Activated naive CD4-positive, alpha-beta T cell treated with anti-CD3 and anti-CD28 coated beads, Interleukin-2, amount 10 ng/mL, durations not matched to agents 5 hours and 36 hours (primary cell): ENCODE measurements at places on chromosomes 2 and 18. TPM values are rescaled to one million over a fixed set of nuclear protein-coding genes. Genes with fewer than 3 reads are reported as not detected.

The PFN4 gene
- total RNA-seq = not detected

The EDAR gene
- total RNA-seq = 0.63 TPM

The IGFBP5 gene
- not detected for total RNA-seq

The TUBB8B gene
- total RNA-seq = not detected

The UGT1A8 gene
- total RNA-seq = not detected

The SERPINB5 gene
- total RNA-seq = not detected

The FAM110C gene
- total RNA-seq = 0.22 TPM

The UGT1A3 gene
- not detected for total RNA-seq

The ACMSD gene
- total RNA-seq = not detected

The IL1A gene
- total RNA-seq = 0.22 TPM

The NT5DC4 gene
- total RNA-seq = not detected

The SLC5A7 gene
- not detected for total RNA-seq

The ATP6V1B1 gene
- not detected for total RNA-seq
